ENCODE measurements at places on chromosomes 1 and 21.

DNA sequence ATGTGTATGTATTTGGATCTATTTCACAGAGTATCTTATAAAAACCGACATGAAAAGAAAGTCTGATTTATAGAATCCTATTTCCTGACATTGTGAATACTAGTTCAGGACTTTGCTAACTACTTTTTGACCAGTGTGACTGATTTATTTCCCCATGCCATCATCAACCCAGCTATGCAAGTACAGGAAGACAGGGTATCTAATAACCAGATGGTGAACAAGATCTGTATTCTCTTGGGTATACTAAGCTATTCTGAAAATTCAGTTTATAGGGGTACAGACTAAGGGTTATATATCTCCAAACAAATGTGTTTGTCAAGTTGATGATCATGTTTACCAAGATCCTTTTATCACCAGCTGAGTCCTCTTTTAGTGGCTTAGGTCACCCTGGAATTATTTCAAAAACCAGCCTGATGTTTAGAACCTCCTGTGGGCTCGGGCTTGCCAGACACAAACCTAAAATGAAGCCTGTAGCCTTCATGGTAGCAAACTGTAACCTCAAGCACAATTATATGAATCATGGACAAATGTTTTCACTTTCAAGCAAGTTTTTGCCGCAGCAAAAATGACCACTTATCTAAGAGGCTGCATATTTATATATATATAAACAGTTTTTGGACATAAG lies 185.1 kb downstream of the FGGY start:
- no peak for DNase-seq

GRCh38 chr1:15155191-15155590 lies 1.6 kb downstream of the TMEM51 start:
- DNase-seq = no peak

DNA sequence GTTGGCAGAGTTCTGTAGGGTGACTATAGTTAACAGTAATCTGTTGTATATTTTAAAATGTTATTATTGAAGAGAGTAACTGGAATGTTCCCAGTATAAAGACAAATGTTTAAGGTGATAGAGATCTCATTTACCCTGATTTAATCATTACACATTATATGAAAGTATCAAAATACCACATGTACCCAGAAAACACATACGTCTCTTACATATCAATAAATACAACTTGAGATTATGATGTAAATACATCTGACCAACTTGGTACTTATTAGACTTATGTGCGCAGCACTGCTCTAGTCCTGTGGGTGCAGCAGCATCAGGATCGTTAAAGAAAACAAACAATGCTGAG lies 670 bp upstream of the PARK7 start:
- DNase-seq = no peak

- no peak for DNase-seq
Observed at GRCh38 chr21:39637971-39638240, 25.2 kb downstream of the B3GALT5 start.

- DNase-seq = no peak
Observed at GRCh38 chr1:106960412-106960811, 96.1 kb upstream of the PRMT6 start.

GRCh38 chr1:54287176-54287650 lies 87.2 kb downstream of the MRPL37 start:
- peak; percentile 57 for DNase-seq

DNA sequence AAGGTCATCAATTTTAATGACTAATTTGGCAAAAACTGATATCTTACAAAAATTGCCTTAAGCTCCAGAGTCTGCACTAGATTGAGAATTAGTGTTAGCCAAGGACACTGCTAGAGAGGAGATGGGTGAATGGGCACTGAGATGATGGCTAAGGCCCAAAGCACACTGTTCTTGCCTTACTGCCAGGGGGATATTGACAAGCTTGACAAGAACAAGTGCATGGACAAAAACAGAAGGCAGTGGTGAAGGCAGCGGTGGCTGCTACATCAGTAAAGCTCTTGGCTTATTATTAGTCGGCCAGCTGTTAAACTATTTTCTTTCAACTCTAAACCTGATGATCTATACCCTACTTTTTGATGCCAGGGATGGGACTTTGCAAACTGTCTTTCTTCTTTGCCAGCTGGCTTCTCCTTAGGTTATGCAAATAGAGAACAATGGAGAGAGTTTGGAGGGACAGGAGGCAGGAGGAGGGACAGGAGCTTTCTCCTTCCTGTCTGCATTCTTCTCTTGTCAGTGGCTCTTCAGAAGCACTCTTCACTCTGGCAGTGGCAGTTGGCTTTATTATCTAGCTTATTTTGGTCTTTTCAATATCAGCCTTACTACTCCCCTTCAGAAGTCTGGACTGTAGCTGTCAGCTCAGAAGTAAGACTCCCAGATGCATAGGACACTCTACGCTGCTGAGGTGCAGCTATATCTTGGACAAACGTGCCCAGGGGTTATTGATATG lies 853.5 kb upstream of the TMPRSS15 start:
- no peak for DNase-seq

- no peak for DNase-seq
Observed at GRCh38 chr21:28402616-28402989, 590.1 kb downstream of the LTN1 start.

DNA sequence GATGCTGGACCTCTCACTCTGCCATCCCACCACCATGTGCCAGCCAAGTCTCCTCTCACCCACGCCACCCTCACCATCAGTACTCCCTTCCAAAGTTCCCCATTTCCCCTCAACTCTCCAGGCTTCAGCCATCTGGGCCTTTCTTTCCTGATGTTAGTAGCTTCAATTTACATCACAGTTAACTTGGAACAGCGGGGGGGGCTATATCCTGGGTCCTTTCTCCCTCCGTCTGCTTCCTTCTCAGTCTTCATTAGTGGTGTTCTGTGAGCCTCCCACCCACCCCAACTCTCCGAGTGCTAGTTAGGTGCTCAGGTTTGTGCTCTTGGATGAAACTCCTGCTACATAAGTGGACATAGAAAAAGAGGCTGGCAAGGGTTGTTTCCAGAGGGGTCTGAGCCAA lies 31.9 kb downstream of the KCNC4 start:
- DNase-seq = no peak

DNA sequence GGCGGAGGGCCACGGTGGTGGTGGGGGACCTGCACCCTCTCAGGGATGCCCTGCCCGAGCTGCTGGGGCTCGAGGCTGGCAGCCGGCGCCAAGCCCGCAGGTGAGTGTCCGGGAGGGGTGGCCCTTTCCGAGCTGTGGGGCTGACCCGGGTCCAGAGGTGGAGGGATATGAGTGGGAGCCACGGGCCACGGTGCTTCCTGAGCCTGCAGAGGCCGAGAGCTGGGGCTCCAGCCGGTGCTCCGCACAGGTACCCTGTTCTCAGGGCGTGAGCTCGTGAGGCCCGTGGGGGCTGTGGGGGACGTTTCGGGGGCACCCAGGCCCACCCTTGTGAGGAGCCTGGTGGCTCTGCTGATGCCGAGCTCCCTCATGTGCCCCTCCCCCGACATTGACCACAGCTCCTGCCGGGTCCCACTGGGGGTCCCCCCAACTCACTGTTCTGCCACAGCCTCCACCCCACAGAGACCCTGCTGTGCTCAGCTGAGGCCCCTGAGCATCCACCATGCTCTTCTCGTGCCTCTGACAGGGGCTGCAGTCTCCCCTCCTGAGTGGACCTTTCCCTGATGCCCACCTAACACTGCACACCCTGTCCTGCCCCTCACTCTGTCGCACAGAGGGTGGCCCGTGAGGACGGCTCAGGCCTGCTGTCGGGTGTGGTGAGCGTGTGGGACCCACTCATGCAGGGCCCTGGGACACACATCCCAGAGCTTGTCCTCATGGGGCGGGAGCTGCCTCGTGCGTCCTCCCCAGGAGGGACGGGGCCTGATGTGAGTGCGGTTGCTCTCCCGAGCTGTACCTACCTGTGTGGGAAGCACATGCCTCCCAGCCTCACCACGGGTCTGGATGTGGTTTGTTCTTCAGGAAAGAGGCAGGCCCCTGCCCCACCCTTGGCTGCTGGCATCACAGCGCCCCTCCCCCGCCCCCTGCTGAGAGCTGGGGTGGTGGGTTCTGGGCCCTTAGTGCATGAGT lies 27.5 kb downstream of the SLX9 start:
- DNase-seq = no peak

- no peak for DNase-seq
Observed at GRCh38 chr1:79929356-79929755, 922.8 kb upstream of the ADGRL4 start.

- no peak for DNase-seq
Observed at GRCh38 chr1:41222496-41222895, 19.6 kb downstream of the SCMH1 start.

DNA sequence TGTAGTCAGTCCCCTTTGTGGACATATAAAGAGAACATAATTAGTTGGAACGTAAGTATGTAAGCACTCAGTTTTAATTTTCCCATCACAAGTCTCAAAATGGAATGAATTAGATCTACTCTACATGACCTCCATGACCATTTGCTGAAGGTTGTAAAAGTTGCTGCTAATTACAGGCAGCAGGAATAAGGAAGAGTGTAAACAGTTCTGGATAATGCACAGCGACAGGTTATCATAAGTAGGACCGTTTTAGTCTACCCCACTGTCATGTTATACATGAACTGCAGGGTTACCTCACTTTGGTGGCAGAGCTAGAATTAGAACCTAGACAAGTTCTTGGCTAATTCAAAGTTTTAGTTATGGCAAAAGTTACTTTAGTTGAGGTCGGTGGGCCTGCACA lies 21.7 kb downstream of the YTHDF2 start:
- no peak for DNase-seq

GRCh38 chr1:224106568-224107281 lies 7.2 kb upstream of the FBXO28 start:
- DNase-seq = no peak

DNA sequence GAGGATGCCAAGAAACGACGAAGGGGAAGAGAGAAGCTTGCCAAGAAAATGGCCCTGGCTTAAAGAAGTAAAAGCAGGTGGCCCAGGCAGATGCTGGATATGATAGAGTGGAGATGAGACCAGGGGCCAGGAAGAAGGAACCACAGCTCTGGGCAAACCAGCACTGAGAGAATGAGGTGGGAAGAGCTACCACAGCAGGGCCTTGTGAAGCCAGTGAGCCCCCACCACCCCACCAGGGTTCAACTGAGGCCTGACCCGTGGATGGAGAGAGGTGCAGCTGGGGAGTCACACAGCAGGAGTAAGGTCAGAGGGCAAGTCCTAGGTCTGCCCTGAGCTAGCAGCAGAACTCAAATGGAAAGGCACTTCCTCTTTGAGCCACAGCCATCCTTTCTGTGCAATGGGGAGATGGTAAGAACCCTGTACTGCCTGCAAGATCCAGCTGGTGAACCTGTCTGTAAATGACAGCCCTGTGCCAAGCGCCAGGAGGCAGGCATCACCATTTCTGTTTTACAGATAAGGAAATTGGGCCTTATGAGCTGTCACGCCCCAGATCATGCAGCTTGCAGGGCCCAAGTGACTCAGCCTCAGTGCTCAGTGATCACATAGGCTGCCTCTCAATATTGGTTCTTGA lies 8.5 kb downstream of the SH3BGRL3 start:
- no peak for DNase-seq

- no peak for DNase-seq
Observed at GRCh38 chr21:42056468-42056867, 14.6 kb upstream of the UMODL1 start.

DNA sequence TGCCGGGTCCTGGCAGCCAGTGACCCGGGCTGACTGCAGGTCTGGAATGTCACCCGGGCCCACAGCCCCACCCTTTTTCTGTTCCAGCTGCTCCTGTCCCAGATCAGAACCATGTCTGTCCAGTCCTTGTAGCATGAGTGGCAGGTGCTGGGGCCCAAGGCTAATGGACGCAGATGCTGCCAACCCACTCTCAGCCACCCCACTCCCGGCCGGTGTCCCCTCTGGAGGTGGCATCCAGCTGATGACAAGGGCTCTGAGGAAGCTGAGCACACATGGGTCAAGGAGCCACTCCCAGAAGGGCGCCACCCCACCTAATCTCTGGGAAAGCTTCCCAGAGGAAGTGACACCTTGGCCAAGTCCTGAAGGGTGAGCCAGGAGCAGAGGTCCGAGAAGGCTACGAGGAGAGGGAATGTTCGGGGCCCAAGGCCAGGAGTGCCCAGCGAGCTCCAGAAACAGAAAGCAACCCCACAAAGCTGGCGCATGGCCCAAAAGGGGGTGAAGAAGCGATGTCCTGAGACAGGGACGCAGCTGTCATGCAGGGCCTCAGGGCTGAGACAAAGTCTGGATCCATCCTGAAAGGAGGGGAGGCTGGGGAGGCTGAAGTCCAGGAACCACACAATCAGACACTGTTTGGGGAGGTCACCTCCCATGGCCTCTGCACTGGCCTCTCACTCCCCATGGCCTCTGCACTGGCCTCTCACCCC lies 39.5 kb downstream of the ACOT7 start:
- no peak for DNase-seq

- DNase-seq = no peak
Observed at GRCh38 chr1:155871390-155871789, 12.0 kb downstream of the SYT11 start.

- DNase-seq = no peak
Observed at GRCh38 chr21:26451081-26451740, 121.9 kb downstream of the CYYR1 start.

GRCh38 chr1:41687007-41687406 lies 202.5 kb upstream of the EDN2 start:
- DNase-seq = no peak

DNA sequence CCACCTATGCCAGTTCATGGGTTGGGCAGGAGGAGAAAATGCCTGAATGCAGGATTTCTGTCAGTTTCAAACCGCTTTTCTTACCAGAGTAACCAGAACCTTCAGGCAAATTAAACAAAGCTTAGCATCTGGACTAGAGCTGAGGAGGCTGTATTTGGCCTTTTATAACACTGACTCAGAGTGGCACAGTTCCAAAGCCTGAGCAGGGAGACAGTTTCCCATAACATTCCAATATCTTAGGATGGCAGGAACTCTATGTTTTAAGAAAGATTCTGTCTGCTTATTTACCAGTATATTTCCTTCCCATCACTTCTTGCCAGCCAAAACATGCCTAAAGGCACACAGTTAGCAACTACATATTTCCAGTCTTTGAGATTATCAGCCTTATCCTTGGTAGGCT lies 46.8 kb downstream of the UBR4 start:
- DNase-seq = no peak

DNA sequence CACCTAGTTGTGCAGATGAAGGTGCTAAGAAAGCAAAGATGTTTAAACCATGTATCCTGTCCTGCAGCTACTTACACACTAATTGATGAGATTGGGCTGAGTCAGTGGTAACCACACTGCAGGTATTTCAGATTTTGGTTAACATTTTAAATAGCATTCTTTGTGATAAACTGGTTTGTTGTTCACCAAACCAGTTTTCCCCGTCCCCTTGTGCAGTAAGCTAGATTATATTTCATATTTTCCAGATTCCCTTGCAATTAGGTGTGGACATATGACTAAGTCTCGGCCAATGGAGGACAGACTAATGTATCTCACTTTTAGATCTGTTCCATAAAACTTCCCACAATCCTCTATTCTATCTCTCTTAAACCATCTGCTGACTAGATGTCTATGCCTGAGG lies 320.4 kb downstream of the RWDD3 start:
- DNase-seq = no peak

GRCh38 chr1:228833911-228834688 lies 98.8 kb downstream of the RHOU start:
- DNase-seq = no peak
